ENCODE measurements at places on chromosomes 5 and 9.

DNA sequence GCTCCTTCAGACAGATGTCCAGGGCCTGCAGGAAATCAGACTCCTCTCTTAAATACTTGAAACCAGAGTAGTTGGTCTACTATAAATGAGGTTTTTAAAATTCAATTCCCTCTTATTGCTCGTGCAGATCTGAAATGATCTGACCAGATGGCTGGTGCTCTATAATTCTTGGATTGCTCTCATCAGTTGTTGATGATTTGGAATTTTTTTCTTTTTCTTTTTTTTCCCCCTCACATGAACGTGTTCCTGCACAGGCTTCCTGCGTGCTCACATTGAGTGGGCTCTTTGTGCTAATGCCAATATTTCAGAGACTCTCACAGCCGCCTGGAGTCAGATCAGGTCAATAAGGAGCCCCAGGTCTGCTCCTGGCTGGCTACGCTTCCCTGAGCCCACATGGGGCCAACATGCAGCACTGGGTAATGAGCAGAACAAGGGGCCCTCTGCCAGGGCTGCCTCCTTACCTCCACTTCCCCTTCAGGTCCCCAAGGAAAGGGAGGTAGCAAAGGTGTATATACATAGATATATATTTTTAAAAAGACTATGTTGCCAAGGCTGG, 82.0 kb downstream of the SIL1 start:
- DNase-seq = no peak
- H3K27me3 ChIP-seq = no peaks in the 10 kb centered on the region
- no peaks in the 10 kb centered on the region for H3K4me1 ChIP-seq
- no peak overlapping the region for H3K4me3 ChIP-seq
- peaks cover 5% of the 10 kb centered on the region for H3K36me3 ChIP-seq

- H3K4me1 ChIP-seq = no peaks in the 10 kb centered on the region
- no peak overlapping the region for H3K27ac ChIP-seq
- DNase-seq = no peak
- no peak overlapping the region for H3K4me3 ChIP-seq
These were observed 354.1 kb downstream of the PLK2 start for GRCh38 chr5:58105836-58106235.

DNA sequence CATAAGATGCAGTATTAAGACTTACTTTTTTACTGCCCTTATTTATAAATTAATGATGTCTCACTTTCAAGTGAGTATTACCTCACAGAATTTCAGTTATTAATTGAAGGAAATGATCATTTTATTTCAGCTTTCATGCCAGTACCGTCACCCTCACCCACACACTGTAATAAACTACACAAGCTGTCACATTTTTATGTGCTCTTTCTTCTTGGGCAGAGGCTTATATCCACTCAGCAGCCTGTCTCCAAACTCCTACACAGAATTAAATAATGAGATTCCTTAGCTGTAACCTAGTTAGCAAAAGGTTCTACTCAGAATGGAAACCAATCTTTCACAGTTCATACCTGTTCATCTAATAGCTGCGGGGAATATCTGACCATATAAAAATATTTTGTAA, 1915.8 kb upstream of the CDH6 start:
- H3K27ac ChIP-seq = no peak overlapping the region
- H3K27me3 ChIP-seq = no peaks in the 10 kb centered on the region
- no peaks in the 10 kb centered on the region for H3K4me1 ChIP-seq
- no peak overlapping the region for H3K4me3 ChIP-seq

GRCh38 chr9:37100741-37101140, 19.6 kb upstream of the ZCCHC7 start:
- H3K27me3 ChIP-seq = no peaks in the 10 kb centered on the region
- DNase-seq = no peak
- H3K4me3 ChIP-seq = no peak overlapping the region
- no peak overlapping the region for H3K27ac ChIP-seq
- H3K4me1 ChIP-seq = no peaks in the 10 kb centered on the region

- no peak overlapping the region for H3K4me3 ChIP-seq
- no peaks in the 10 kb centered on the region for H3K27me3 ChIP-seq
- H3K27ac ChIP-seq = no peak overlapping the region
- H3K36me3 ChIP-seq = no peaks in the 10 kb centered on the region
These were observed 80.2 kb downstream of the FAM174A start for GRCh38 chr5:100615362-100615761.

- no peaks in the 10 kb centered on the region for H3K36me3 ChIP-seq
- H3K4me1 ChIP-seq = peaks cover 3% of the 10 kb centered on the region
- no peak overlapping the region for H3K27ac ChIP-seq
- H3K4me3 ChIP-seq = no peak overlapping the region
These were observed 28.2 kb downstream of the MEF2C start for GRCh38 chr5:88854769-88855168.

DNA sequence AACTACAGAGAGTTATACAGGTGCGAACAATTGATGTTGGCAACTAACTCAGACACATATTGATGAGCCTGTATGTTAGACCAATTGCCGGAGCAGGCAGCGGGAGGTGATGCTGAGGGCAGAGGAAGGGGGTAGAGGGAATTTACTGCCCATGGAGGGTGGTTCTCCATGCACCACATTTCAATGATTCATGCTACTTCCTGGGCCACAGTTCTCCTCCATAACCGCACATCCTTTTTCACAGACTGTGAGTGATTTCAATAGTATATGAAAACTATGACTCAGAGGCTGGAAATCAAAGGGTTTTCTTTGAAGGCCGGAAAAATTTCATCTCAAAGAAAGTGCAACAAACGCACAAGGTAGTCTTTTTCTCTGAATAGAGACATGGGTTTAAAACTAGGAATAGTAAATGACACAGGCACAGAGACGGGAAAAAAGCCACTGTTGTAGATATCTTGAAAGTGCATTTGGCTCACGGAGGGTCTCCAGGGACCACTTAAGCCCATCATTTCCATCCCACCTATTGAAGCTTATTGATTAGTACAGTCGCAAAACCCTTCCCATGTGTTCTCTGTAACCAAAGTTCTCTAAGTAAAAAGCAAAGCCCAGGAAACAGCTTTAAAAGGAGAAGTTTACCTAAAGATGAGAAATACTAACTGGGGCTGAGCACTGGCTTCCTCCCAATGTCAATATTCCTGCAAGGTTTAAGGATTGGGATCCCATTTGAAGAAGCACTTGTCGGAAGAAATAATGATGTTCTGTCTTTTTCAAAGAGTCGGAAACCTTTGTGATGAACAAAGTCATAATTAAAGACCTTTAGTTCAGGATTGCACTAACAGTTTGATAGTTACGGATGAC, 28.0 kb upstream of the ADAM19 start:
- H3K4me3 ChIP-seq = no peak overlapping the region
- no peaks in the 10 kb centered on the region for H3K36me3 ChIP-seq

GRCh38 chr9:3629495-3629894, 103.7 kb upstream of the RFX3 start:
- no peaks in the 10 kb centered on the region for H3K4me1 ChIP-seq
- H3K4me3 ChIP-seq = no peak overlapping the region
- H3K27ac ChIP-seq = no peak overlapping the region
- H3K27me3 ChIP-seq = no peaks in the 10 kb centered on the region
- no peak for DNase-seq

DNA sequence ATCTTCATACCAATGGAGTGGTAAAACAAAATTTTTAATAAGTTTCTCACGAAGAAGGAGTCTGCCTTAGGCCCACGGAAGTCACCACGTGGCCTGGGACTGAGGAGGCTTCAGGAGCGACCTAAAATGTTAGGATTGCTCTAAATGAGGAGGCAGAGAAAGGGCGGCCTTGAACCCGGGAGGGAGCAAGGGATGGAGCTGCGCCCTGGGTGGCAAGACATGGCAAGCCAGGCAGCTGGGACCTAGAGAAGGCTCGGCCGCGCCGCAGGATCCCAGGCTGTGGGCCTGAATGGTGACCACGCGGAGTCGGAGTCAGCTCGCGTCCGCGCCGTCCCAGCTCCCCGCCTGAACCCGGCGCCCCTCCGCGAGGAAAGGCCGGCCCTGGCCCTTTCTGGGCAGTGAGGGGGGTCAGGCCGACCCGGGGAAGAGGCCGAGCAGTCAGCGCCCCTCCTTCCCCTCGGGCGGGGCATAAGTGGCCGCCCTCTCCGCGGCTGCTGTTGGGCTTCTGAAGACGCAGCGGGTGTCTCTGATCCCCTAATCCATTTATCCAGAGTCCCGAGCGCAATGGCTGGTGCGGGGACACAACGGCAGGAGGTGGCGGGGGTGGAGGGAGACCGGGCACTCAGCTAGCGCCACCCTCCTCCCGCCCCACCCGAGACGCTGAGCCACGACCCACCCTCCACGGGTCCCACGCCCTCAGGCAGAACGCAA, 10.6 kb downstream of the IRX1 start:
- peaks cover 67% of the 10 kb centered on the region for H3K27me3 ChIP-seq
- no peaks in the 10 kb centered on the region for H3K4me1 ChIP-seq
- H3K27ac ChIP-seq = no peak overlapping the region

DNA sequence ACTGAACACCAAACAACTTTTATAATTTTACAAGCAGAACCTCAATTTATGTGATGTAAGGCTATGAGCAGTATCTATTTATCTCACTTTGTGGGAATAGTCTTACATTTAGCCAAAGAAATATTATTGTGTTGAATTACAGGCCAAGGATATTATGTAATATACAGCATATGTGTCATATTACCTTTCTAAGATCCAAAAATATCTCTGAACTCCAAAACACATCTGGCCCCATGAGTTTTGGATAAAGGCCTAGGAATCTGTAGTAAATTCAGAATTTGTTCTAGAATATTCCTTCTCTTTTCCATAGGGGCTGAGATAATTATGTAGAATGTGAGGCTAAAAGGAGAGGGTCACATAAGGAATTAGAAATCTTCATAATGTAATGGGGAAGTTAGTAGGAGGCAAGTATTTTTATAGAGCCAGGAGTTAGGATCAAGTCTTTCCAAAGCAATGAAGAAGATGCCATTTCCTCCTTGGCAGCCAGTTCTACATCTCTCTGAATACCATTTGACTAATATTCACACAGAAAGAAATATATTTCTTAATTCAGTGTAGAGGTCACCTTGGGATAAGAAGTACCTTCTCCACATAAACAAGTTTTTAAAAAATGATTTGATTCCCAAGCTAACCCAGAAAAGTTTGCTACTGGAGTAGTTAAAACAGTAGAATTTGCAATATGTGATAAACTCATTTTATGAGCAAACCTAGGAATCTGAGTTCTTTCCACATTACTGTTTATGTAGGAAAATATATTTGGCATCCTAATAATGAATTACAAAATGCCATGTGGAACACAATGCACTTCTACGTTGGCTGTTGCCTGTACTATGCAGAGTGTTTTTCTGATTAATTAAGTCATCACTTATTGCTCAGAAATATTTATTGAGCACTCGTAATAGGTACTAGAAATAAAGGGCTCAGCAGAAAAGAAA, 20.3 kb upstream of the GRAMD2B start:
- H3K27ac ChIP-seq = no peak overlapping the region
- H3K27me3 ChIP-seq = no peaks in the 10 kb centered on the region
- H3K36me3 ChIP-seq = no peaks in the 10 kb centered on the region

DNA sequence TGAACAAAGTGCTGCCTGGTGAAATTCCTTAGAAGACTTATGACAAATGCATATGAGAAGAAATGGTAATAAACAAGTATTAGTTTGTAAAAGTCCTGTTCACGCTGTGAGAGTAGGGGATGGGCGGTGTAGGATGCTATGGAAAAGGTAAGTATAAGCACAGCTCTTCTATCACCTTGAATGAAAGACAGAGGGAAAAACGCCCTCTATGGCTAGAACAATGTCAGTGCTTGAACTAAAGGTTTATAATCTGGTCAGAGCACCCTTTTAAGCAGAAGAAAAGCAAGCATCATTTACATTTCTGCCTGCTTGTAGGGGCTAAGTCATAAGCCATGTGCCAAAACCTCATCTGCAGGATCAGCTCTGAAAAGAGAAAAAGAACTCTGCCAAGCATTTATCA, 115.2 kb downstream of the LHFPL2 start:
- H3K27ac ChIP-seq = no peak overlapping the region
- no peak for DNase-seq
- H3K4me3 ChIP-seq = no peak overlapping the region
- peaks cover 37% of the 10 kb centered on the region for H3K36me3 ChIP-seq
- peaks cover 7% of the 10 kb centered on the region for H3K4me1 ChIP-seq
- H3K27me3 ChIP-seq = no peaks in the 10 kb centered on the region

GRCh38 chr5:10448754-10449360, 7.2 kb downstream of the ROPN1L start:
- no peak overlapping the region for H3K27ac ChIP-seq
- peaks cover 2% of the 10 kb centered on the region for H3K27me3 ChIP-seq
- peaks cover 3% of the 10 kb centered on the region for H3K4me1 ChIP-seq
- DNase-seq = peak; percentile 30

DNA sequence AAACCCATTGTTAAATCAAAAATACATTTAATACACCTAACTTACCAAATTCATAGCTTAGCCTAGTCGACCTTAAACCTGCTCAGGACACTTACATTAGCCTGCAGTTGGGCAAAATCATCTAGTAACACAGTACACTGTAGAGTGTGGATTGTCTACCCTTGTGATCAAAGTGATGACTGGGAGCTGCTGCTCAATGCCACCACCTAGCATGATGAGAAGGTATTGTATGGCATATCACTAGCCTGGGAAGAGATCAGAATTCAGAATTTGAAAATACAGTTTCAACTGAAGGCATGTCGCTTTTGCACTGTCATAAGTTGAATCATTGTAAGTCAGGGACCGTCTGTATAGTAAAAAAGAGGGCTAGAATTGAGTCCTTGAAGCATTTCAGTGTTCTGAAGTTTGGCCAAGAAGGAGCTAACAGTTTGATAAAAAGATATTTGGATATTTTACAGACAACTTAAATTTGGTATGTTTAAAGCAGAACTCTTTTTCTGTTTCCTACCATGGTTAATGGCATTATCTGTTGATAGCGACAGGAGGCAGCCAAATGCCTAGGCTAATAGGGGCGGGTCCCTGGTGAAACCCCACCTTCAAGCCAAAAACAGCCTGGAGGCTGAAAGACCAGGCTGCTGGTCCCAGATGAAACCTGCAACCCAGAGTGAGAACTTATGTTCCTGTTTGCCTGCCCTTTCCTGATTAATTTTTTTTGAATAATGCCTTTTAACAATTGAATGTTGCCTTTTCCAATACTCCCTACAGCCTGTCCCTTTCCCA, 23.0 kb downstream of the SMIM15 start:
- no peaks in the 10 kb centered on the region for H3K36me3 ChIP-seq
- no peaks in the 10 kb centered on the region for H3K27me3 ChIP-seq

- no peak for DNase-seq
- no peak overlapping the region for H3K27ac ChIP-seq
- no peaks in the 10 kb centered on the region for H3K27me3 ChIP-seq
These were observed 277.6 kb upstream of the ADAMTS16 start for GRCh38 chr5:4862500-4862899.

DNA sequence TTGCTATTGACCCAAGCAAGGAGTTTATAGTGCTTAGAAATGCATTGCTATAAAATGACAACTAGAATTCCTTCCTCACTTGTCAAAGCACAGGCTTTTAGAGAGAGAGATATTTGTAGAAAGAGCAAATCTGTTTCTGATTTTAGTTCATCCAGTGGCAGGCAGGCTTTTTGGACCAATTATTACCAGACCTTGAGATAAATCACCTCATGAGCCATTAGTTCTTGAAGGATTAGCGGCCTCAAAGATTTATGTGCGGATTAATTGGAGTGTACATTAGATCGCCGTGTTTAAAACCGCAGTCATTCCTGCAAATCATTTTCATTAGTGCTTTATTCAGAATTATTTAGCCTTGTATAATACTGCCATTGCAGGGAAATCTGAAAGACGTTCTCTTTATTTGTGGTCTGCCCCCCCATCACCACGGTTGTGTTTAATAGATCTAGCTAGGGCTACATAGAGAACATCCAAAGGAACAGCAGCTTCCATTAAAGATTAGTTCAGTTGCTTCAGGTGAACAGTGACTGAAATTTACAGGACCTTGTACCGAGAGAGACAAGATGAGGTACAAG, 28.8 kb upstream of the TJP2 start:
- H3K4me1 ChIP-seq = no peaks in the 10 kb centered on the region
- no peaks in the 10 kb centered on the region for H3K27me3 ChIP-seq
- no peak overlapping the region for H3K4me3 ChIP-seq
- H3K36me3 ChIP-seq = no peaks in the 10 kb centered on the region
- no peak overlapping the region for H3K27ac ChIP-seq

- H3K27ac ChIP-seq = no peak overlapping the region
- no peak for DNase-seq
- H3K4me1 ChIP-seq = no peaks in the 10 kb centered on the region
These were observed 3.6 kb downstream of the F12 start for GRCh38 chr5:177405805-177406204.

All from endodermal cell (in vitro differentiated cells).